ENCODE measurements at places on chromosomes 4 and X.

- DNase-seq = no peak
These were observed 57.6 kb downstream of the TNIP2 start for GRCh38 chr4:2698504-2698903.

GRCh38 chrX:109485470-109486340 lies 3.8 kb upstream of the GUCY2F start:
- DNase-seq = peak; percentile 72

GRCh38 chr4:156968479-156968984 lies 3.1 kb downstream of the PDGFC start:
- DNase-seq = peak; percentile 61

DNA sequence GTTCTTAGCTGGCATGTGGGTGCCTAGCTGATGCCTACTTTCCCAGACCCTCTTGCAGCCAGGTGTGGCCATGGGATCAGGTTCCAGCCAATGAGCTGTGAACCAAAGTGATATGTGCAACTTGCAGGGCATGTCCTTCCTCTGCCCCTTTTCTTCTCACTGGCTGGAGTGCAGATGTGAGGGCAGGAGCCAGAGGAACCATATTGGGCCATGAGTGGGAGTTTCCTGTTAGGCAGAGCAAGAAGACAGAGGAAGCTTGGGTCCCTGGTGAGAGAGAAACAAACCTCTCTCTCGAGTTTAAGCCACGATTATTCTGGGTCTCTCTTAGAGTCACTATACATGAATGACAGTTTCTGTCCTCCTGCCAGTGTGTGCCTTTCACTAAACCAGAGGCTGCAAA lies 120.4 kb upstream of the STX18 start:
- DNase-seq = peak; percentile 82

- DNase-seq = no peak
These were observed 613 bp upstream of the ARSJ start for GRCh38 chr4:113979905-113980615.

GRCh38 chr4:174503079-174503715 lies 19.1 kb downstream of the HPGD start:
- no peak for DNase-seq

GRCh38 chrX:45743906-45744625 lies 543.4 kb upstream of the DIPK2B start:
- DNase-seq = no peak

- no peak for DNase-seq
These were observed 2.3 kb downstream of the ODAM start for GRCh38 chr4:70197842-70198241.

DNA sequence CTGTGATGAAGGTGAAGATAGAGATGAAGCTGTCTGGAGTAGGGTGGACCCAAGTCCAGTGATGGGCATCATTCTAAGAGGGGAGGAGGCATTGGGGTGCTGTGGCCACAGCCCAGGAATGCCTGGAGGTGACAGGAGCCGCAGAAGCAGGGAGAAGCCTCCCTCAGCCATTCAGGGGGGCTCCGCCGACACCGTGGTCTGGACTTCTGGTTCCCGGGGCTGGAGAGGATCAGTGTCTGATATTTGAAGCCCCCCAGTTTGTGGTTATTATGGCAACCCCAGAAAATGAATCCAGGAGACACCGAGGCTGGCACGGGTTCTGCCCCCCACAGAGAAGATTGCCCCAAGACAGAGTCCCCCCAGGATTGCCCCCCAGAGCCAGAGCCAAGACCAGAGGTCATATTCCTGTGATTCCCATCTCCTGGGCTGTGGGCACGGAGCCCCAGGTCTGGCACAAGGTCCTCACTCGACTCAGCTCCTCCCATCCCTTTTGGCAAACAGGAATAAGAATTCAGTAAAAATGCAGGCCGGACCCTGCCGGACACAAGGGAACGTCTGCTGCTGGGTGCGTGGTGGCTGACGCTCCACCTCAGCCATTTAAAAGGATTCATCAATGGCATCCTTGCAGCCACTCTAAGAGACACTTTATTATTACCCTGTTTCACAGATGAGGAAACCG lies 116.6 kb downstream of the CPZ start:
- DNase-seq = no peak

DNA sequence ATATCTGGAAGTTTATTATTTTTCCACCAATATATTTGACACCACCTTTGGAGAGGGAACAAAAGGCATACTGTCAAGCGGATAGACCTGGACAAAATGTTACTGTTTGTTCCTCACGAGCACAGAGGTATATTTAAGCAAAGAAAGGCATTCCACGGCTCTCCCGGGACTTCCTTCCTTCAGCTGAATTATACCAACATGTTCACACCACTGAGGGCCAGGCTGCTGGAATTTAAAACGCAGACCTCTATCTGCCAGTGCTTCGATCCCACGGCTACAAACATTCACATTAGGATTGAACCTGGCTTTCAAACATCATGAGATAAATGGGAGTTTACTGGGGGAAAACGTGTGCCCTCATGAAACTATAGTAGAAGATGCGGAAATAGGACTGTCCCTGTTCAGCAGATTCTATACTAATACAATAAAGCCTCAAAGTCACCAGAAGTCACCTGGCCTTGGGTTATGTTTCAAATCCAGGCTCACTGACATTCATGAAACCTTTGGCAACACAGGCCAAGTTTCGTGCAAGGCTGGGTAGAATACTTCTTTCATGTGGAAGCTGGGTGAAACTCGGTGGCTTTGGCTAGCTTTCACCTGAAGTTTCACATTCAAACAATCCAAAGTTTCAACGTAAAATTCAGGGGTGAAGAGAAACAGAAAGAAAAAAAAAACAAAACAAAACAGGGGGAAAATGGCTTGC lies 39.5 kb downstream of the SORBS2 start:
- no peak for DNase-seq

DNA sequence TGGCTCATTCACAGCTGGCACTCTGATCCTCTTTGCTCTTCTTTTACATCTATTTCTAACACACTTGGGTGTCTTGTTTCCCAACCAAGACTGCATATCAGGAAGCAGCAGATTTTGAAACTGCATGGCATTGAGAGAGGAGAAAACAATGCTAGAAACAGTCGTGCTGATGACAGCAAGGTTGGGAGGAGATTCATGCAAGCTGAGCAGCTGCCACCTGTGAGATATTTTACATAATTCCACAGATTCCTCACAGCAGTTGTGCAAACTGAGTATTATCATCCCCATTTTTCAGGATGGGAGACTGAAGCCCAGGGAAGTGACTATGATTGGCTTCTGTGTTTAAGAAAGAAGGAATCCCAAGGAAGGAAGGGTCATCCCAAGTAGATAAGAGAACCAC lies 105.0 kb downstream of the SLC2A9 start:
- DNase-seq = no peak

GRCh38 chrX:13863324-13863723 lies 46.4 kb upstream of the GPM6B start:
- no peak for DNase-seq

- DNase-seq = no peak
These were observed 29.2 kb downstream of the MXRA5 start for GRCh38 chrX:3317191-3317718.

- no peak for DNase-seq
These were observed 27.6 kb downstream of the ZNF81 start for GRCh38 chrX:47864300-47864699.

- no peak for DNase-seq
These were observed 23.8 kb upstream of the HPSE start for GRCh38 chr4:83358410-83358809.

DNA sequence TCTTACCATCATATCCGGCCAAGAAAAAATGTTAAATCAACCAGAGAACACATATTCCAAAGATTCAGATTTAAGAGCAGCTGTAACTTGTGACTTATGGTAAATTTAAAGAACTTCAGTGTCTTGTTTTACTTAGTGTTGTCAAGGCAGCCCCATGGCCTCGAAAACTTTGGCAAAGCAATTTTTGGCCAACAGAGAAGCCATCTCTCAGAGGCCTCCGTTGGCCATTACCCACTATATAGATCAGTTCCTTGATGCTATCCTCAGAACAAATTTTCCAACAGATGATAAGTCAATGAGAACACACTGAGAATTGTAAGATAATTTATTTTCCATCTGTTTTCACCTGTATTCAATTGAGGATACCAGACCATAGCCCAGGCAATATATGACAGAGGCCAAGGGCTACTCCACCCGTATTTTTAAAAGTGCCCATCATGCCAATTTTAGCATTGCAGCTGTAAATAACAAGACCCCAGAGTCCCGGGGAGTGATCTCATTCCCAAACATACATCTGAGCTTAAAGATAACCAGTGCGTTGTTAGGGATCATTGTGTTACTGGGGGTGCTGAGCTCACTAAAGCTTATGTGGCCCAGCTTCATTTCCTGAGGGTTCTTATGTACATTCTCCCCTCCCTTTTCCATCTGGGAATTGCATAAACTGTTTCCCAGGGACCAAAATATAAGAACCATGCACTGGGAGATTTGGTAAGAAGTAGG lies 50.0 kb upstream of the PDHA1 start:
- DNase-seq = no peak

- no peak for DNase-seq
These were observed 466.8 kb upstream of the INTU start for GRCh38 chr4:127165971-127166370.

DNA sequence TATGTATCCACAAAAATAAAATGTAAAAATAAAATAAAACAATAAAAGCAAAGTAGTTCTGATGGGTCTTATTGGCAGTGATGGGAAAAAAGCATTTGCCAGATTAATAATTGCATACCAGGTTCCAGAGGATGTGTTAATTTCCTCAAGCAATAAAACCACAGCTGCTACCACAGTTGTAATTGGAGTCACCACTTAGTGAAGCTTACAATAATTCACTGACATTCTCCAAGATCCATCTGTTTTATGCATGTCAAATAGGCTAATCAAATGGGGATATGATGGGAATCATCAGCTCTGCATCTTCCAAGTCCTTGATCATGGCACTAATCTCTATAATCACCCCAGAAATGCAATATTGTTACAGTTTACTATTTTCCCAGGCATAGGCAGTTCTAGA lies 123.5 kb upstream of the EMCN start:
- no peak for DNase-seq

GRCh38 chr4:143782521-143782920 lies 82.0 kb upstream of the FREM3 start:
- no peak for DNase-seq

- peak; percentile 73 for DNase-seq
These were observed 155.8 kb downstream of the ANTXR2 start for GRCh38 chr4:79917246-79917645.

- DNase-seq = no peak
These were observed 4.4 kb downstream of the ANK2 start for GRCh38 chr4:113053883-113054282.

DNA sequence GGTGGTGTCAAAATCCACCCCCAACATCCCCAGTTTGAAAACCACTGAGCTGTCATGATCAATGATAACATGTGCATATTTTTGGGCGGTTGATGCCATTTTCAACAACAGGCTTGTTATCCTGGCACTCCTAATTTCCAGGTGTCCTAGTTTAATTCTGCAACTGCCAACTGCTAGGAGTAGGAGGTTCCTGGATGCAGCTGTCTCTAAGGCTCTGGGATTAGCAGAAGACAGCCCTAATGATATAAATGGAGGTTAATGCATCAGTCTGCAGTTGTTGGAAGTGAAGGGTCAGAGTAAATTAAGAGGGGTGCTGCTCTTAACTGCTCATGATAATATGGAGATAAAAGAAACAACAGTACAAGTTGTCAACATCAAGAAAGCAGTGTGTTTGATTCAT lies 23.8 kb downstream of the ARFIP1 start:
- DNase-seq = no peak

DNA sequence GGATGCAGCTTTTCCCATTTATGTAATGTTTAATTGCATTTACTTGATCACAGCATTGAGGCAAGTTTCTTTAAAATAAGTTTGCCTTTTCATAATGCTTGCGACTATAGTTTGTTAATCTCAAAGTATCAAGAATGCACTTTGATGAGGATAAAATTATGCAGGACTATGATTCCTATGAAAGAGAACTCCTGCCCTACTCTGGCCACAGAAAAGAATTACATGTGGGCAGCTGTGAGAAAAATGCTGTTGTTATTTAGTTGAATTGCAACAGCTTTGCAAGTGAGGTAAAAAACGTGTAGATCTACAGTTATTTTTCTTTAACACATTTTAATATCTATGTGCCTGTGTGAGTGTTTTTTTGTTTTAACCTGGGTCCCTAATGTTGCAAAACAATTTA lies 12.5 kb upstream of the OSTC start:
- no peak for DNase-seq

DNA sequence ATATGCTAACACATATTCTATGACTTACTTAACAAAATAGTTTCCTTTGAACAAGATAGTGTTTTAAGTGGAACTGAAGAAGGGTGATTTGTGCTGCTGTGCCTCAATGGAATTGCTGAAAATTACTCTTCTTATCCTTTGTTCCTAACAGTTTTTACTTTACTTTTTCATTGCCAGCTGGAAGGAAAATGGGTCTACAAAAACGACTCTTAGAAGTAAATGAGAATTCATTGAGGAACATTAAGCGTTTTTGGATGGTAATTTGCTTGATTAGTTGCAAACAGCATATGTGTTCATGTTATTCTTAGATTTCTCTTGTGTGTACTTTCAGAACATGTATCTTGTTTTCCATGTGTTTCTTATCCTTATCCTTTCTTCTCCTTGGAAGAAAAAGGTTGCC lies 170.4 kb upstream of the VEGFC start:
- DNase-seq = no peak

DNA sequence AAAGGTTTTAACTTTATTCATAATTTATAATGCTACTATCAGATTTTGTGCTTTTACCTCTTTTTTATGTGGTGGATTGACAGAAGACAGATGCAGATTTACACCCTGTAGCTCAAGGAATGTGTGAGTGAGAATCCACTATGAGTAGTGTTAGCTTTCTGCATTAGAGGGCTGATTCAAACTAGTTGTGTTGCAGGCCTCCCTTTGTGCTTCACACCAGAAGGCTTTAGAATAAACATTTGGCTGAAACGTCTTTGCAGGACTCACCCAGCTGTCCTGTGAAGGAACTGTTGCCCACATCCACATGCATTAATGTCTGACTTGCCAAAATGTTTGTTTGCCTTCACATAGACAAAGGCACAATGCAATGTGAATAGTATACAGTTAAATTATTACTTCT lies 127.0 kb downstream of the PCDH7 start:
- no peak for DNase-seq

DNA sequence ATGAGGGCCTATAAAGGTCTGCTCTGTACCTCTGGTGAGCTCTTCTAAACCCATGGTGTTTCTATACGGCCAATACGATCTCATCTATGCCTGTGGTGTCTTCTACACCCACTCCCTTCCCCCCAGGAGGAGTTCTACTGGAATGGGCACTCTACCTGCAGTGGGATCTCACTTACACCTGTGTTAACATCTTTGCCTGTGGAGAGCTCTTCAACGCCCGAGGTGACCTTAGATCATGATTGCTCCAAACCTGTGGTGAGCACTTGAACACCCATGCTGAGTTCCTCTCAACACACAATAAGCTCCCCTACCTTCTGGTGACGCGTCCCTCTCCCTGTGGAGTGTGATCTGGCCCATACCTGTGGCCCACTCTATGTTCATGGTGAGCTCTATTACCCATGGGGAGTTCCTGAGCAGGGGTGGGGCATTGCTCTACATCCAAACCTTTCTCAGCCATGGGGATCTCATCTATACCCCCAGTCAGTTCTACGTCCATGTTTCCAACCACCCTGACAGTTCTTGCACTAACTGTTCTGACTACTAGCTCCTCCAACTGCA lies 48.6 kb downstream of the BCOR start:
- no peak for DNase-seq

- DNase-seq = peak; percentile 14
These were observed 4.2 kb upstream of the NYX start for GRCh38 chrX:41442824-41443550.

GRCh38 chr4:75338352-75338880 lies 175.8 kb downstream of the RCHY1 start:
- DNase-seq = no peak
